ENCODE measurements at places on chromosomes 2 and 18.

DNA sequence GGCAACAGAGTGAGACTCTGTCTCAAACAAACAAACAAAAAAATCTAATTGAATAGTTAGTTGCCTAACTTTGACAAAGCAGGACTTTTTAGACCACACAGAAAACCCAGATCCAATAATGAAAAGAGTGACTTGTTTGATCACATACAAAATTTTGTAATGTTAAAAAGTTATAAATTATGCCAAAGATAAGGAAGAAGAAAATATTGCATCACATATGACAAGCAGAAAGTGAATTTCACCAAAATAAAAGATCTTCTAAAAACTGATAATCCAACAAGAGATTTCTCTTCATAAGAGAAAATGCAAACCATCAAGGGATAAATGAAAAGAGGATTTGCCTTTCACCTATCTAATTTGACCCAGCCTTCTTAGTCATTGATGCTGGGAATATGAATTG lies 2.8 kb upstream of the RMP24 start:
- DNase-seq = no peak

- no peak for DNase-seq
Observed at GRCh38 chr2:634041-634440, 43.2 kb downstream of the TMEM18 start.

DNA sequence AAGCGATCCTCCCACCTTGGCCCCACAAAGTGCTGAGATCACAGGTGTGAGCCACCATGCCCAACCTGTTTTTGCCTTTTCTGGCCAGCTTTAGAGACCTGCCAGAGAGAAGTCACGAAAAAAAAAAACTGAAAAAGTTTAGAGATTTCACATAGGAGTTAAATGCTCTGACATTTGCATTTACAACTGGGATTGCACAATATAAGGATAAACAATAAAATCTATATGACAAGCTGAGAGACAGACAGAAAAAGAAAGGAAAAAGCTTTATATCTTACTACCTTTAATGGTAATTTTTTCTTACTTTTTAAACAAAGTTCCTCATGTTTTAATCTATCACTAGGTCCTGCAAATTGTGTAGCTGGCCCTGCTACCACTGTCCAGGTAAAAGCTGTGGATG lies 466.5 kb downstream of the TXNL1 start:
- DNase-seq = no peak

DNA sequence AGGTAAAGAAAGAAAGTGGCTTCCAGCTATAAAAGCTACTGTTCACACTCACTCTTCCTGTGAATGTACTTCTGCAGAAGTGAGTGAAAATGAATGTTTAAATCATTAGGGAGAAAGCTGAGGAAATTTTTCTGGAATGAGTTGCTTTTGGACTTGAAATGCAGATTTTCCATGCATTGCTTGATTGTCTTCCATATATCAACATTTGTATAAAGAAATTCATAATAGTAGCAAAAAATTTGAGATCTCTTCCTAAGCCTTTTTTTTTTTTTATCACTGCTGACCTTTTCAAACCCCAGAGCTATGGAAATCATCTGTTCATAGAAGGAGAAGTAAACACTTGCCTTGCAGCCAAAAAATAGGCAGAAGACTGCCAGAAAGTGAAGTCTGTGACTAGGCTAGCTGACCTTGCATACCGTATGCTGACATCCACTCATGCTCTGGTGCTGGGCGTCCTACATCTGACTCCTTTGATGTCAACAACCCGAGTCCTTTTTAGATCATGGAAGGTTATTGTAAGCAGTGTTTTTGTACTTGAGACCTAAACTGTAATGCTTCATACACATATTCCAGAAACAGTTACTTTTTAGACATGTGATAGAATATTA lies 154.5 kb upstream of the RASGRP3 start:
- DNase-seq = no peak

Data from HT1080 (cell line).